ENCODE measurements at places on chromosomes 3 and 15. TPM values are rescaled to one million over a fixed set of nuclear protein-coding genes. Genes with fewer than 3 reads are reported as not detected.

TMC3 gene
- not detected for total RNA-seq

SCAANT1 gene
- not detected for total RNA-seq

CPEB1 gene
- 20.8 TPM for total RNA-seq

DNAJA4 gene
- total RNA-seq = 2.7 TPM

IQCF5 gene
- total RNA-seq = not detected

C3orf70 gene
- 1.5 TPM for total RNA-seq

AMT gene
- 0.28 TPM for total RNA-seq

NPAP1 gene
- total RNA-seq = not detected

PCSK6 gene
- total RNA-seq = 1.2 TPM

TRH gene
- not detected for total RNA-seq
